ENCODE measurements at places on chromosomes 1 and 21.

- DNase-seq = peak; percentile 92
Measured at GRCh38 chr1:61158591-61158990, 76.2 kb downstream of the NFIA start.

DNA sequence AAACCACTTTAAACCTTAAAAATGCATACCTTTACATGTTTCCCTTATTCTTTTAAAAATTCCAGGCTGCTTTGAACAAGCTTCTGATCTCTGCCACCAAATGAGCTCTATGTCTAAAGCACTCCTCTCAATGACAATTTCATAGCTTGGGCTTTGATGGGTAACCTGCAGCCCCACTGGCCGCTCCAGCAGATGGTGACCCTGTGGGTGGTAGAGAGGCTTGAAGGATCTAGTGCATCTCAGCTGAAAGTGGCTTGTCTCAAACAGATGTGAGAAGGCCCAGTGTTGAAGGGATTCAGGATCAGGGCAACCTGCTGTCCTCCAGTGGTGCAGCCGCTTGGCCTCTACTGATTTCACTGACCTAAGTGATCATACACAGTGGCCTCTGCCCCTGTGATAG lies 84.7 kb upstream of the IRF2BP2 start:
- DNase-seq = no peak

- DNase-seq = no peak
Measured at GRCh38 chr1:211829343-211830054, 1.1 kb downstream of the LPGAT1 start.

DNA sequence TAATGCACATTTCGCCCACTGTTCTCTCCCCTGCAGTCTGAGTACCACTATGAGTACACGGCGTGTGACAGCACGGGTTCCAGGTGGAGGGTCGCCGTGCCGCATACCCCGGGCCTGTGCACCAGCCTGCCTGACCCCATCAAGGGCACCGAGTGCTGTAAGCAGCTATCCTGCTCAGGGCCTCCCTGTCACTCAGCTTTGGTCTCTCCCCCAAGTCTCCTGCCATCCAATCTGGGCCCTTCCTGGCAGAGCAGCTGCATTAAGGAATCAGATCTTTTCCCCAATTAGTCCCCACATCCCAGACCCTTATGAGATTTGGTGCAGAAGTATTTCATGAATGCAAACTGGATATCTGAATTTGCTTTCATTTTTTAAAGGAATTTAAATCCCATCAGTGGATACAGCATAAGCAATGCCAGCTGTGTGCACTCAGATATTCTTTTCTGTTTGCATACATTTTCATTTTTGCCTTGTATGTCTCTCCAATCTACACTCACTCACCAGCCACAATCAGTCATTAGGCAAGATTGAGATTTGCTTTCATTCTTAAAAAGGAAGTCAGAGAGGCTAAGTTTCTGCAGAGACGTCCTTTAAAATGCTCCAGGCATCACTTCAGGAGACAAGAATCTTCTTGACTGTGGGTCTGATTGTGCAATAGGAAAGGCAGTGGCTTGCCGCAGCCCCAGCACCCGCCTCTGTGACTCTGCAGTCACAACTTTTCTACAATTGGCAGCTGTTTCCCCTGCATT lies 48.1 kb downstream of the ELAPOR1 start:
- DNase-seq = peak; percentile 91

GRCh38 chr1:209870151-209870831 lies 42.5 kb downstream of the UTP25 start:
- peak; percentile 94 for DNase-seq

- DNase-seq = peak; percentile 47
Measured at GRCh38 chr1:167541610-167542009, 12.0 kb downstream of the CREG1 start.

DNA sequence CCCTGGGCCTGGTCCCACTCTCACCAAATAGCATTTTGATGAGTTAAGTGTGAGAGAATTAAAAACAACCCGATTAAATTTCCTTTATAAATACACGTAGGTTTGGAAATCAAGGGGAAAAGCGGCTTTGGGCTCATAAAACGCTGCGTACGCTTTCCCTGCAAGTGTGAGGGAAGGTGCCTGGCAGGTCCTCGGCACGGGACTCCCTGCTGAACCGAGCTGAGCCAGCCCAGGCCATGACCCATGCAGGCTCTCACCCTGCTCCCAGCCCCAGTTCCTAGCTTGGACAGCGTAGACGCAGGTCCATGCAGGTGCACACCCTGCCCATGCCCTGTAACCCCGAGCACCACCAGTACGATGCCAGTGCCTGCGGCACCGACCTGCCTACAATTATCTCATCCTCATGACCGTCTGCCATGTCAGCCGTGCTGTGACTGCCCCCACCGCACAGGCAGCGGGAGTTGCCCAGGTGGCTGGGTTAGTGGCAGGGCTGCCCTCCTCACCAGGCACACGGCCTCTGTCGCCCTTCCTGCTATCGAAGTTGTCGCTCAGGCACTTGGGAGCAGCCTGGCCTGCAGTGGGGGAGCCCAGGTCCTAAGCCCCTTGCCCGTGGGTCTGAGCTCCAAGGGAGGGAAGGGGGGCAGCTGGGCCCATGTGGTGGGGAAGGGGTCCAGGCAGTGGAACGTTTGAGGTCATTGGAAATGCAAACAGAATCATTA lies 41.0 kb upstream of the ACTRT2 start:
- no peak for DNase-seq

GRCh38 chr1:178189814-178190213 lies 95.9 kb downstream of the RASAL2 start:
- peak; percentile 30 for DNase-seq

DNA sequence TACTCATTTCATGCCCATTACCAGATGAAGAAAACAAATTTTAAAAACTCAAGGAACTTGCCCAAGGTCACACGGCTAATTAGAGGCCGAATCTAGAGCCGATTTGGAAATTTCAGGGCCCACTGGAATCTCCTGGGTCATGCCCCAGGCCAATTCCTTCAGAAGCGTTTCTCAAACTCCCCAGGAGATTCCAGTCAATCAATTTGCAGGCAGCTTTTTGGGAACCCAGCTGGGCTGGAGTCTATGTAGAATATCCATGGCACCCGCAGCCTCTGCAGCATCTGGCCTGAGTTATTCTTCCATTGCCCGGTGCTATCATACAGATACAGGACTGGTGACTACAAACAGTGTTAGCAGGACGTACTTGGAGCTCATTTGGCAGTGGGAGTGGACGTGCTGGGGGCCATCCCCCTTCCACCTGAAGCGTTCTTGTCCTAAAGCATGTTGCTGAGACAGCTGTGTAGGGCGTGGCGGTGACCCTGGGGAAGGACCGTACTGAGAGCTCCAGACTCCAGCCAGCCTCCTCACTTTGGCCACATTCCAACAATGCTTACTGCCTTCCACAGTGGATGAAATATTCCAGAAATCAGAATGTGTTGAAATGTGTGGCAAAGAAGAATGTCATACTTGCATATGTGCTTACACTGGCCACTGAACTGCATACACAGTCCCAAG lies 38.3 kb downstream of the ABCG1 start:
- peak; percentile 43 for DNase-seq

GRCh38 chr1:197951089-197951488 lies 33.9 kb downstream of the LHX9 start:
- DNase-seq = no peak

DNA sequence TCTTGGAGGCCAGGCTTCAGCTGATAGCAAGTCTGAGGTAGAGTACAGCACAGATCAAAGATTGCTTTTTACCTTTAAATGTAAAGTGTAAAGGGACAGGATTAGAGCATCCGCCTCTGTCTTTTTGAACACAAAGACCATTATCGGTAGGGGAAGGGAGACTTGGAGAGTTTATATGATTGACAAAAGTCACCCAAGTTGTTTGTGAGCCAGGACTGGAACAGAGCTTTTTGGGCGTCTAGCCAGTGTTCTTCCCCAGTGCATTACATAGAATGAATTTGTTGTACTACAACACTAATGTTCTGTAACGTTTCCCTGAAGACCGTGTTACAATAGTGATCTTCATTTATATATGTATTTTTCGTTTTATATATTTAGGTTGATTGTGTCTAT lies 9.3 kb upstream of the PIGC start:
- no peak for DNase-seq

- peak; percentile 8 for DNase-seq
Measured at GRCh38 chr1:162305969-162306368, 70.7 kb downstream of the SPATA46 start.

- DNase-seq = no peak
Measured at GRCh38 chr1:93574991-93575390, 106.6 kb downstream of the BCAR3 start.

DNA sequence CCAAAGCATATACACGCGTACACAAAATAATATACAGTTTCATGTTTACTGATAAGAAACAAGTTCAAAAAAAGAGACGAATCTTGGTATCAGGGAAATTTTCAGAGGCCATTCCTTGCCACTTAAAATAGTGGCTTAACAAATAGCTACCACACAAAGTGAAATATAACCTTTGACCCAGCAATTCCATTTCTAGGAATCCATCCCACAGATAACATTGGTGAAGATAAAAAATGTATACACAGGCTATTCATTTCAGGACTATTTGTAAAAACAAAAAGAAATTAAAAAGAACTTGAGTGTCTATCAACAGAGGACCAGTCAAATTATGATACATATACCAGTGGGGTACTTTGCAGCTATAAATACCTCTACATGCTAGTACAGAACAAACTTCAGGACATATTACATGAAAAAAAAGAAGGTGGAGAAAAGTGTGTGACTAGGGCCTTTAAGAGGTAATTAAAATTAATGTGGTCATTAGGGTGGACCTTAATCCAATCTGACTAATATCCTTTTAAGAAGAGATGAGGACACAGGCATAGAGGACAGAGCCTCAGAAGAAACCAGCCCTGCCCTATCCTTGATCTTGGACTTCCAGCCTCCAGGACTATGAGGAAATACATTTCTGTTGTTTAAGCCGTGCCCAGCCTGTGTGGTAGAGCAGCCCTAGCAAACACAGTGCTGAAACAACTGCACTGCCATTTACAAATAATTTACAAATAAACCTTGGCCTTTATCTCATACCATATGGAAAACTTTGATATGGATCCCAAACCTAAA lies 7.8 kb downstream of the UBE2G2 start:
- DNase-seq = no peak

DNA sequence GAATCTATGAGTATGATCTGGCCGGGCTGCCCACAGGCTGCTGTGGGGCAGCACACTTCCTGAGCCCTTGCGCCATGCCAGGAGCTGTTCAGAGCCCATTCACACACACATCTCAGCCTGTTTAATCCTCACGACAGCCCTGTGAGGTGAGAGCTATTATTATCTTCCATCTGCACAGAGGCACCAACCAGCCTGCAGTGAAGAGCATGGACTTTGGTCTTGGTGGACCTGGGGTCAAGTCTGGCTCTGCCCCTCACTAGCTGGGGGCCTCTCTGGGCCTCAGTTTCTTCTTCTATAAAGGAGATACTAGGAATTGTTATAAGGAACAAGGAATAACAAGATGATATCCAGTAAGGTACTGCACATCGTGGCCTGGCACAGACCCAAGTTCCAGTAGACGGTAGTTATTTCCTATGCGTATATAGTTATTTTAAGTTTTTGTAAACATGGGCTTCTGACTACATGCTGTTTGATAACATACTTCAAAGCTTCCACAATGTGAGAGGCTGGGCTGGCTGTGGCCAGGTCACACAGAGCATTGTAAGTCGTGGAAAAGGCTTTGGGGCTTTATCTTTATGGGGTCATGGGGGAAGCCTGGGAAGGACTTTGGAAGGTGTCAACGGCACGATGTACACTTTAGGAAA lies 3.4 kb upstream of the PADI2 start:
- no peak for DNase-seq

GRCh38 chr1:2890221-2890850 lies 88.8 kb upstream of the TTC34 start:
- no peak for DNase-seq

GRCh38 chr1:215376544-215377264 lies 190.4 kb upstream of the KCTD3 start:
- DNase-seq = peak; percentile 98

DNA sequence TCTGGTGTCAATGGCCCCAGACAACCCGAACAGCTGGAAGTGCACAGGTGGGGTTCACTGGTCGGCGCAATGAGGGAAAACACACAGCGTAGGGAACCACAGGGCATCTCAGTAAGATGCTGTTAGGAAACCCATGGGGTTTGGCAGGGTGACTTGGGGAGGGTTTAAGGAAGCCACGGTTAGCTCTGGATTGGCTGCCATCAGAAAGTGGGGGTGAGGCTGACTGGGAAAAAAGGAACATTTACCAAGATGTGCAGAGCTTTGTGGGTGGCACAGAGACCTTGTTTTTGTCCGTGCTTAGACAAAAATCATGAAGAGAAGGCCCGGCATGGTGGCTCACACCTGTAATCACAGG lies 11.0 kb downstream of the ALDH4A1 start:
- DNase-seq = no peak

DNA sequence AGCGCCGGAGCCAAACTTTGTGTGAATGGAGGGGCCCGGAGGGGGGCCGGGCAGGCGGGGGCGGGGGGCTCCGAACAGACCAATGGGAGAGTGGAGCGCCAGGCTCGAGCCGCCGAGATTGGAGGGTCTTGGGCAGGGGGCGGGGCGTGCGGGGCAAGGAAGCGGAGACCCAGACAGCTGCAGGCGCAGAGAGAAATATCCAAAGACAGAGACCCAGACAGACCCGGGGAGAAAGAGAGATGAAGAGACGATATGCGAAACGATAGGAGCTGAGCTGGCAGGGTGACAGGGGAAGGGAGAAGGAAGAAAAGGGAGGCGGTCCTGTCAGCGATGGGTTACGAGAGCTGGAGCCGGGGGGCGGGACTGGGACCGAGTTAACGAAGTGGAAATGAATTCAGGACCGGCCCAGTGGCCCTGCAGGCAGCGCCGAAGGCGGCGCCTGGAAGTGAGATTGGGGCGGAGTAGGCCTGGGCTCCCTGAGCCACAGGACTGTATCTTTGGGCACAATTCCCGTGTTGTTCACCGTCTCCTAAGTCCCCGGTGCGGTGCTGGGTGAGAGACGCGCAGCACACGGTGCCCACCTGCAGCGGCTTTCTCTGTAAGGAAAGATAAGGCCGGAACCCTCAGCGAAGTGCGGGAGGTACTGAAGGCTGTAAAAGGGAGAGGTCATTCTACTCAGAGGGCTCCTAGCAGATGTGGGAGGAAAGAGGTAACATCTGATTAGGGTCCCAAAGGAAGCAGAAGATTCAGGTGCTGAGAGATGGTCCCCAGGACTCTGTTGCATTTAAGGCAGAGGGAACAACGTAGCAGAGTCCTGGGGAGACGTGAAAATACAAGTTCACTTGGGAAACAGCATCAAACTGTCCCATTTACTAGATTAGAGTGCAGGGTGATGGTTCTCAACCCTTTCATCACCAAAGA lies 543 bp upstream of the KCNJ10 start:
- peak; percentile 54 for DNase-seq

GRCh38 chr1:86741947-86742572 lies 37.7 kb downstream of the SH3GLB1 start:
- peak; percentile 24 for DNase-seq

GRCh38 chr1:178543290-178543607 lies 30.3 kb downstream of the TEX35 start:
- no peak for DNase-seq

DNA sequence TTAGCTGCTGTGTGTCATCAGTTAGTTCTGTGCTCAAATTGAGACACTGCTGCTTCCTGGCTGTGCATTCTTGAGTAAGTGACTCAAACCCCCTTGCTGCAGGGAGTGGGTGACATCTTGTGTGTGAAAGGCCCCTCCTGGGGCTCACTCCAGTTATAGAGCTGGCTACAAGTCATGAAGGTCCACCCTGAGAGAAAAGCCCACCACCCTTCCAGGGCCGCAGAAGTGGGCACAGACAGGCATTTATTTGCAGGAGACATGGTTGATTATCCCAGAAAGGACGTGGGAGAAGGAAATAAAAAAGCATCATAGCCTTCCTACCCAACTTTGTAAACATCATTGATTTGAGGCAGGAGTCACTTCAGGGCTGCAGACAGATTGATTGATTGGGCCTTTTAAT lies 550.6 kb downstream of the MATN1 start:
- DNase-seq = no peak
